ENCODE measurements at places on chromosomes 7 and 10.

GRCh38 chr10:69856601-69857166 lies 55.0 kb downstream of the COL13A1 start:
- DNase-seq: no peak

GRCh38 chr10:59000162-59000825 lies 176.1 kb upstream of the PHYHIPL start:
- no peak for DNase-seq

DNA sequence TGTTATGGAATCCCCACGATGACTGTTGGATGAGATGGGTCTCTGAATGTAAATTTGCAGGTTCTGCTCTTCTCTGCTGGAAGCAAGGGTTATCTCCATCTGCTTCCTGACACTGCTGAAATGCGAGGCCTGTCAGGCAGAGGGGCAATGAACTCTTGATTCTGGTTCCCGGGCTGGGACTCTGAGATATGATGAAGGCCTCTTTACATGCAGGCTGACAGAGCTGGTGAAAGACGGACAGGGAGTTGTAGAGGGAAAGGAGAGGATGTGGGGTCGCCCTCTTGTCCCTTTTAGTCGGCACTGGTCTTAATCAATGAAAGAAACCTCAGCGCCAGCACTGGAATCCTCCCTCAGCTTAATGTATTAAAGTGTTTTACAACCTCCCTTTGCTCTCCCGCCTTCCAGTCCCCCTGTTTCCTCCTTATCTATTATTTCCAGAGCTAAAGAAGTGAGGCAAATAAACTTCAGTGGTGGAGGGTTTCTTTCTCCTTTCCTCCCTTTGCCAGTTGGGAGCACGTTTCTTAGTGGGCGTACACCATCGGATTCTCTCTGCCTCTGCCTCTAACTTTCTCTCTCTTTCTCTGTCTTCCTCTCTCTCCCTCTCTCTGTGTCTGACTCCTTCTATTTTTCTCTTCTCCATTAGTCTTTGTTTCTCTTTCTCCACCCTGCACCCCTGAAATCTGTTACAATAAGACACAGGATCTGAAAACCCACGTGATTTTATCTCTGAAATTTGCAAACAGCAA lies 145.6 kb downstream of the BAMBI start:
- DNase-seq: no peak

DNA sequence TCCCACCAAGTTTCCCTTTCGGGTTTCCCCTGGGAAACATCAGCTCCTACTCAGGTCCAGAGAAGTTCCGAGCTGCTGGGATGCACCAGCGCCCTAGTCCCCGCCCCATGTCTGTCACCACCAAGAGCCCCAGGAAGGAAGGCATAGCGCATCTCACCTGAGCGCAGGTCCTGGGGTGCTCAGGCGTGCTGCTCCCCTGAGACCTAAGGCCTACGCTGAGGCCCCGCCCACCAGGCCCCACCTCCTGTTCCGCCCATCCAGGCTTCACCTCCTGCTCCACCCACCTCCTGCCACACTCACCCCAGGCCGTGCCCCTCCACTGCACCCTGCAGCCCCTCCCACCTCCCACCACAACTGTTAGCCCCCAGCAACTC lies 1.2 kb upstream of the TFR2 start:
- no peak for DNase-seq

- no peak for DNase-seq
Observed at GRCh38 chr7:98420966-98421612, 20.2 kb upstream of the BAIAP2L1 start.

- DNase-seq: no peak
Observed at GRCh38 chr7:29077854-29078253, 68.5 kb downstream of the CPVL start.

DNA sequence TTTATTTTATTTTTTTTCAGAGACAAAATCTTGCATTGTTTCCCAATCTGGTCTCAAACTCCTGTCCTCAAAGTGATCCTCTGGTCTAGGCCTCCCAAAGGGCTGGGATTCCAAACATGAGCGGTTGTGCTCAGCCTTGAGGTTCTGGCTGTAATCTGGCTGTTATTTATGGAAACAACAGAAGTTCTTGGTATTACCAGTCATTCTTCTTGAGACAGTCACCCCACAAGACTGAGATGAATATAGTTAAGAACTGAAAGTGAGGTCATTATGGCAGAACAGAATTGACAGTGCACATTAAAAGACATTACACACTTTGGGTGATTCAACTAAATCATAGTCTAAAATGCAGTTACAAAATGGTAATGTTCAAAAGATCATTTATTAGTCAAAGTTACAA lies 719.5 kb downstream of the ZWINT start:
- DNase-seq: no peak

- DNase-seq: no peak
Observed at GRCh38 chr7:142384493-142384922, 126.7 kb upstream of the PRSS58 start.
